ENCODE measurements at places on chromosomes 3 and 15.

DNA sequence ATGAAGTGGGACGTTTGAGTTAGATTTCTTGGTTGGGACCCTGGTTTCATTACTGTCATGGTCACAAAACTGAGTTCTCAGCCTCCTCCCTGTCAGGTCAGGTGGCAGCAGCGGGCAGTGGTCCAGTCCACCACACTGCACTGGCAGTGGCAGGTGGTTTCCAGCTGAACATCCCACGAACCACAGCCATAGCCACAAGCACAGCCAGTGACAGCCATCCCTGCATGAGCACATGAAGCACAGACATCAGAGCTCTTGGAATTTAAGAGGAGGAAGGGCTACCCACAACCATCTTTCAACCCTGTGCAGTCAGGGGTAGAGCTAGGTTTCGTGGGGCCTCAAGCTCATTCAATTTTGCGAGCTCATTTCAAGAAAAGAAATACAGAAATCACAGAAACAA, 1.5 kb downstream of the RETNLB start:
- no peak for DNase-seq

DNA sequence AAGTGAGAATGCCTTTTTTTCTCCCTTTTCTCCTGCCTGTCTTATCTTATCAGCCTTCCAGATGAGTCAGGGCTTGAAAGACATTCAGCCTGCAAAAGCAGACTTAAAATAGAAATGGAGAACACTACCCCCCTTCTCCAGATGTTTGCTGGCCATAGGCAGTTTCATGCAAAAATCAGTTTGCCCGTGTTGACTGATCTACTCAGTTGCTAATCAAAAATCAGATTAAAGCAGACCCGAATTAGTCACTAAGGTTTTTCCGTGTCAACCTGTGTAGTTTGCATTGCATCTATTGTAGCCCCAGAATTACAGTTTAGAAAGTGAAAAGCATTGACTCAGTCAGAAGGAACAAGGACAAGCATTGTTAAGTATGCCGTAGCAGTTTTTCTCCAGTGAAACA, 56.2 kb downstream of the IL5RA start:
- DNase-seq: no peak

DNA sequence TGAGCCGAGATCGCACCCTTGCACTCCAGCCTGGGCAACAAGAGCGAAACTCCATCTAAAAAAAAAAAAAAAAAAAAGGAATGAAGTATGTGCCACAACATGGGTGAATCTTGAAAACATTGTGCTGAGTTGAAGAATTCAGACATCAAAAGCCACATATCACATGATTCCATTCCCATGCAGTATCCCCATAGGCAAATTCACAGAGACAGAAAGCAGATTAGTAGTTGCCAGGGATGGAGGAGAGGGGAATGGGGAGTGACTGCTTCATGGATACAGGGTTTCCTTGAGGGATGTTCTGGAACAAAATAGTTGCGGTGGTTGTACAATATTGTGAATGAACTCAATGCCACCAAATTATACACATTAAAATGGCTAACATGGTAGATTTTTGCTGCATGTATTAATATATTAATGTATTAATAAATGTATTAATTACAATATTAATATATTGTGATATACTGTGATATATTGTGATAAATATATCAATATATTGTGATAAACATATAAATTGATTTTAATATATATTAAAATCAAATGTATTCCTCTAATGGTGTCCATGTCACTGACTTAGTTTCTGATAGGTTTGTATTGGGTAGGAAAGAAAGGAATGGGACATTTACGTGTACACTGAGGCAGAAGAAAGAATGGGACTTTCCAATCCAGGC, 34.9 kb downstream of the SMAD3 start:
- no peak for DNase-seq

- DNase-seq: peak; percentile 33
Measured at GRCh38 chr3:138197058-138197457, 10.0 kb downstream of the ARMC8 start.

- DNase-seq: no peak
Measured at GRCh38 chr3:195224980-195225580, 45.9 kb downstream of the XXYLT1 start.

DNA sequence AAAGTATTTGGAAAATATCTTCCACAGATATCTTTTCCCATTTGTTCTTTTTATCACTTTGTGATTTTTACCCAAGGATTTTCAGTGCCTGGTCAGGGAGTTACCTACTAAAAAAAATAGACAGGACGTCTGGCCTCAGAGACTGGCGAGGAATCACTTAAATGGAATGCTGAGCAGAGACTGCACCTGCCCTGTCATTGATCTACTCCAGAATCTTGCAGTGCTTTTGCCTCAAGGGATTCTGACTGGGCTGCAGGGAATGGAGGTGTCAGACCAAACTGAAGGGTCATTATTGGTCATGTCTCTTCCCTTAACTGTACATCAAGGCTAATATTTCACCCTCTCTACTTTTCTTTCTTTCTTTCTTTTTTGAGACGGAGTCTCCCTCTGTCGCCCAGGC, 12.1 kb upstream of the RYR3 start:
- DNase-seq: no peak

GRCh38 chr15:37107744-37108380, 7.5 kb upstream of the MEIS2 start:
- DNase-seq: no peak

GRCh38 chr3:8451696-8452095, 49.9 kb upstream of the LMCD1 start:
- no peak for DNase-seq

DNA sequence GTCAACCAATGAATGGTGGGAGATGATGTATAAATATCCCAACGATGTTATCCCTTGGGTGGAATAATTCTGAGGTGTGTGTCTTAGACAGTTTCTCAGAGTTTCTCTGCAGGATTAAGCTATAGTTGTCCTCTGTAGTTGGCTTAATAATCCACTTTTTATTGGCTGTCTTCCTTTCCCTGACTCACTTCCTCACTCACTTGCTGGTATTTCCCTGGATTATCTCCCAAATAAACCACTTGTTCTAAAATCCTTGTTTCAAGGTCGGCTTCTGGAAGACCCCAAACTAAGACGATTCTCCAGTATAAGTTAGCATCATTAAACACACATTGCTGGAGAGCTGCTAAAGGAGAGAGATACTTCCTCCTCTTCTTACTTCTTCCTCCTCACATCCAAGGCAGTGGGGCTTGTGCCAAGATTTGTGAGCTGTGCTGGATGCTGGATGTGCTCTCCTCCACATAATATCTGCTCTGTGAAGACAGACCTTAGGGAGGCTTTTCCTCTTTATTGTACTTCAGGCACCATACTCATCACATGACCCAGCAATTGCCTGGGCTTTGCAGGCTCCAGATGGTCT, 22.5 kb upstream of the ROPN1 start:
- no peak for DNase-seq

DNA sequence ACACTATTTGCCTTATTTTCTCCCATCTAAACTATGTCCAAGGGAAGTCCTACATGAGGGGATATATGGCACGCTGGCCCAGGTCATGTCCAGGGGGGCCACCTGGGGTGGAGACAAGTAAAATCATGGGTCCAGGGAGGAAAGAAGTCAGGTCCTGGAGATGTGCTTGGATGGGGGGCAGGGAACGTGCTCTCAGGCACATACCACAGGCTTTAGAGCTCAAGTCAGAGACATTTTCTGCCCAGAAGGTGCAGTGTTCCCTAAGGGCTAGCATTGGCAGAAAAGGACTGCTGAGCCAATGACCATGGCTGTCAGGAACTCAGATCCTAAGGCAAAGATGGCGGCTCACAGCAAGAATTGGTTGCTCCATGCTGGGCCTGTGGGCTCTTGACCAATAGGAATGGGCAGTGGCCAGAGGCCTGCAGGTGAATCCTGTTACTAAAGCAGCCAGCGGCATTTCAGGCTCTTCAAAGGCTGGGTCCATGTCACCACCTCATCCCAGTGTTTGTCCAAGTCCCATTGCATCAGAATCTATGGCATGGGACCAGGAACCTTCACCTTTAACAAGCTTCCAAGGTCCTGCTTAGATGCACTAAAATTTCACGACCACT, 175.0 kb downstream of the RPLP1 start:
- no peak for DNase-seq

DNA sequence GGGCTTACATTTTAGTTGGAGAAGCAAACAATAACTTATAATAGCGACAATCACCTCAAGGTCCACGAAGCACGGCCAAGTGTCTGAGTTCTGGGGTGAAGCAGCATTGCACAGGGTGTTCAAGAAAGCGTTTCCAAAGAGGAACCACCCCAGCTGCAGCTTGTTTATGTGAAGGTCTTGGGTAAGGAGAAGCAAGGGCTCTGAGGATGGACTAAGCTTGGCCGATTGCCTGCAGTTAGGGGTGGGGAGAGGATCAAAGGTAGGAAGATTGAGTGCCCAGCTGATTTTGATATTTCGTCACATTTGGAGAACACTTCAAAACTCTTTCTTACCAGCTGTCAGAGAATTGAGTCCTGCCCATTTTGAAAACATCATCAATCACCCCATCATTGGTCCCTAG, 321.6 kb upstream of the DNAJC19 start:
- no peak for DNase-seq

- DNase-seq: no peak
Measured at GRCh38 chr3:182238126-182238525, 526.4 kb downstream of the SOX2 start.

GRCh38 chr15:79978655-79979514, 7.9 kb upstream of the BCL2A1 start:
- DNase-seq: no peak

- peak; percentile 27 for DNase-seq
Measured at GRCh38 chr3:128152419-128153155, 694 bp upstream of the EEFSEC start.

DNA sequence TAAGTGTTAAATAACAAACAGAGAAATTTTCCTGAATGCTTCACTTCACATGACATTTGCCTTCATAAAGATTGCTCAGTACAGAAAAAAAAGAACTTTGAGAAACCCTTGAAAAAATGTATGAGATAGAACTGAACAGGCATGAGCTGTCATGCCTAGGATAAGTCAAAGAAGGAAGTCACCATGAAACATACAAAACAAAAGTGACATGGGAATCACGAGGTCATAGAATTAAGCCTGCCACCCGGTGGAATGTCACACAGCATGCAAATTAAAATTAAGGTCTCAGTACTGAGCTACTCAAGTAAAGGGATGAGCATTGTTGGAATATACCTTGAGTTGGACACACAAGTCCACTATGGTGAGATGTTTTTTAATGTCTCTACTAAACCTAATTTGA, 652.5 kb upstream of the NECTIN3 start:
- no peak for DNase-seq

- no peak for DNase-seq
Measured at GRCh38 chr3:81161100-81161499, 600.3 kb downstream of the GBE1 start.

- DNase-seq: no peak
Measured at GRCh38 chr3:177890359-177890683, 645.9 kb upstream of the KCNMB2 start.

DNA sequence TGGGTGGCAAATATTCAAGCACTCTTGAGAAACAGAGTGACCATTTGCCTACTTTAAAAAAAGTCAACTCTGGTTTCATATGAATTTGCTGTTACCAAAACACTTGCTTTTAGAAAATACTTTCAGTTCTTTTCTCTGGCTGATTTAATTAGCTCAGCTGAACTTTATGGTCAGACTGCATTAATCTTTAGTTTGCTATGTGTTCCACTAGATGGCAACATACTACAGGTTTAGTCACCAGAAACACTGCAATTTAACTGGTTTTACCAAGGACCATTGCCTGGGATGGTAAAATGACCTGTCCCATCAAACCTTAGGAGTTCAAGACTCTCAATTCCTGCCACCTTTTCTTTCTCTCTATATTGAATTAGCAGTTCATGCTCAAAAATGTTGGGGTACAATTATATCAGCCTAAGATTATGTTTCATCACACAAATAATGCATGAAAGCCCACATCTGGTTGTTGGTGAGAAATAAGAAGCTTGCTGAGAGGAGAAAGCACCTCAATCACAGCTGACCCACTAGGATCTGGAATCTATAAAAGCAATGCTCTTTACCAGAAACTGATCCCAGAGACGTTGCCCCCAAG, 14.2 kb downstream of the EIF4E3 start:
- no peak for DNase-seq

DNA sequence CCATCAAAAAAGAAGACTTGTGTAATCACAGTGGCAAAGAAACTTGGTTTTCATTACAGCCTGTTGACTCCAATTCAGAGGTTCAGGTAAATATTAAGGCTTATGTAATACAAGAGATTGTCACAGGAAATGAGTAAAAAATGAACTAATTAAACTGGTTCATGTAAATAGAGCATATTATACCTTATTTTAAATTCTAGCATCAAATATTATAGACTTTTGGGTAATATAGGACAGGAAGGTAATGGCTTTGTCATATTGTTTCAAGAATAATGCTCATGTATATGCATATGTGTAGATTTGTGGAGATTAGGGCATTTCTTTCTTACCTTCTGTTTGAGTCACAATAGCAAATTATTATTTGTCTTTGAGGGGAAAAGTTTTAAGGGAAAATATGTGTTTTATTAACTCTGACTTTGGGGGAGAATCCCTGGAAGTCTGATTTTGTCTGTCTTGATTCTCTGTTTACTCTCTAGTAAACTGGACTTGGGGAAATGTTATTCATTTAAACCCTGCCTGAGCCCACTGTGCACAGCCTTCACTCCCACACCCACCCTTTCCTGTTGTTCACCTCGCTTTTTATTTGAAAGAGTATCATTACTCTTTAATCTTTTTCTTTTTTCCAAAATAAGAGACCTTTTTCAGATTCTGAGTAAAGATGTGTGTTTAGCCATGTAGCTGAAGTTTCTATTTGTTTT, 43.0 kb downstream of the RASA2 start:
- peak; percentile 28 for DNase-seq

DNA sequence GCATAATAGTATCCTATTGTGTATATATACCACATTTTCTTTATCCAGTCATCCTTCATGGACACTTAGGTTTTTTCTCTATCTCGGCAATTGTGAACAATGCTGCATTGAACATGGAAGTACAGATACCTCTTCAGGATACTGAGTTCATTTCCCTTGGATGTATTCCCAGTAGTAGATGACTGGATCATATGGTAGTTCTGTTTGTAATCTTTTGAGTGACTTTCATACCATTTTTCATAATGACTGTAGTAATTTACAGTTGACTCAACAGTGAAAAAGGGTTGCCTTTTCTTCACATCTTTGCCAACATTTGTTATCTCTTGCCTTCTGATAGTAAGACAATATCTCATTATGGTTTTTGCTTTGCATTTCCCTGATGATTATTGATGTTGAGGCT, 21.8 kb downstream of the MYH15 start:
- DNase-seq: no peak

GRCh38 chr3:175746308-175746707, 887.2 kb downstream of the NAALADL2 start:
- DNase-seq: no peak

GRCh38 chr15:75349851-75350588, 3.2 kb downstream of the NEIL1 start:
- DNase-seq: peak; percentile 93

DNA sequence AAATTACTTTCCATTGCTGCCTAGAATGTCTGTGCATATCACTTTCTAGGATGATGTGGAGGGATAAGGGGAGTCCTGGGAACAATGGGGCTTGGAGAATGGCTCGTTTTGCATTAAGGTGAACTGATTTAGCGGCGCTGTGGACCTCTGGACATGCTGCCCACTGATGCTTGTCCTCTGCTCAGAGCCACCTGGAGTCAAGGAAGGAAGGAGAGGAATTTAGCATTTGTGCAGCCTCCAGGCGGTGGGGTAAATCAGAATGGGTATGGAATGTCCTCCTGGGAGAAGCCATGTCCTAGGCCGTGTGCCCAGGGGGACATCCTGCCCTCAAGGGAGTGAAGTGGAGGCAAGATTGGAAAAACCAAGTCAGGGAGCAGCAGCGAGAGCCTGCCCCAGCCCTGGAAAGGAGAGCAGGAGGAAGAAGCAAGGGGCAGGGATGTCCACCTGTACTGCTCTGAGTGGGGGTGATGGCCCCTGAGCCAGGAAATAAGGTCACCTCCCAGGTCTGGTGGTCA, 37.8 kb downstream of the KY start:
- DNase-seq: no peak
